ENCODE measurements at places on chromosomes 2 and 18. TPM values are rescaled to one million over a fixed set of nuclear protein-coding genes. Genes with fewer than 3 reads are reported as not detected.

The SPP2 gene
- not detected for total RNA-seq

The COL3A1 gene
- 0.76 TPM for total RNA-seq

- H3K27me3 ChIP-seq = no peaks in the 10 kb centered on the region
- DNase-seq = no peak
- no peaks in the 10 kb centered on the region for H3K4me1 ChIP-seq
- H3K4me3 ChIP-seq = no peak overlapping the region
- H3K27ac ChIP-seq = no peak overlapping the region
These were observed 58.7 kb upstream of the STAM2 start for GRCh38 chr2:152234277-152234676.

The ABHD1 gene
- 0.62 TPM for total RNA-seq

The ZNF385B gene
- total RNA-seq = 2.2 TPM

DNA sequence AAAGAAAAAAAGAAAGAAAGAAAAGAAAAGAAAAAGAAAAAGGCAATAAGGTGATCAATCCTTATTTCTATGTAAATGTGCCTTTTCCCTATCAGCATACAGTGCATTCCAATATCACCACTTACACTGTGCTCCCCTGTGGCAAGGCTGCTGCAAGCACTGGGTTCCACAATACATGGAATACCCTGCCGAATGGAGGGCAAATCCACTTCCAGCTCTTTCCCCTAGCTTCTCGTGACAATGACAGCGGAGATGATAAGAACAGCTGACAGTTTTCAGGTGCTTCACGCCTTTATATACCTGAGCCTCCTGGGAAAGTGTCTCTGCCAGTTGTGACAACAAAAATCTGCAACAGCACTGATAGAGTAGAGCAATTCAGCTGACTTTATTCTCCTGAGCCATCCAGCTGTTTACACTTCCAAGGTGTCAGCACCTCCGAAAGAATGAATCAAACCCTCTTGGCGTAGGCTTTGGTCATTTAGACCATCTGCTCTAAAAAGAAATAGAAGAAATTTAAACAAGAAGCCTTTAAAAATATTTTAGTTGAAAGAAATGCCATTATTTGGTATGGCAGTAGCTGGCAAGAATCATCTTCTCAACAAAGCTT, 135.2 kb upstream of the RNF152 start:
- H3K27me3 ChIP-seq = no peaks in the 10 kb centered on the region
- no peak overlapping the region for H3K4me3 ChIP-seq
- DNase-seq = no peak
- H3K27ac ChIP-seq = no peak overlapping the region

The BMP10 gene
- not detected for total RNA-seq

DNA sequence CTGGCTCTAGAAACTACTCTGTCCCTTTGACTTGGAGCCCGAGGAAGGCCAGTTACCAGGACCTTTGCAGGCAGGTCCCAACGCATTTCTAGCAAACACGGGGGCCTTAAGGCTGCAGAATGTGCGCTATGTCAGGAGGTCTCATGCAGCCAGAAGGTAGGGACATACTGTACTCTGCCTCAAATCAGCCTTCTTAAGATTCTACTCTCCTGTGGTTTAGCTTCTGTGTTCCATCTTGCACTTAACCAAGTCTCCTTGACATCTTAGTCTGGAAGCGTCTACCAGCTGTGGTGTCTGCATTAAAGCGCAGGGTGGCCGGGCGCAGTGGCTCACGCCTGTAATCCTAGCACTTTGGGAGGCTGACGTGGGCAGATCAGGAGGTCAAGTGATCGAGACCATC, 65.5 kb downstream of the STEAP3 start:
- H3K4me1 ChIP-seq = peaks cover 13% of the 10 kb centered on the region
- no peak overlapping the region for H3K27ac ChIP-seq
- no peaks in the 10 kb centered on the region for H3K27me3 ChIP-seq

GRCh38 chr2:173659509-173659908, 304.8 kb downstream of the CDCA7 start:
- no peaks in the 10 kb centered on the region for H3K27me3 ChIP-seq
- no peak for DNase-seq
- no peak overlapping the region for H3K27ac ChIP-seq

GRCh38 chr18:35747894-35748472, 166.4 kb downstream of the GALNT1 start:
- no peaks in the 10 kb centered on the region for H3K27me3 ChIP-seq
- peaks cover 7% of the 10 kb centered on the region for H3K36me3 ChIP-seq

The CTIF gene
- total RNA-seq = 28.5 TPM

The POTEF gene
- 13.6 TPM for total RNA-seq

All from WTC11 (cell line).